ENCODE measurements at places on chromosomes 2 and 18.

- no peak for DNase-seq
Measured at GRCh38 chr2:10524851-10525572, 76.9 kb upstream of the ODC1 start.

GRCh38 chr18:7329016-7329415 is 98.1 kb downstream of the LRRC30 start:
- DNase-seq, result no peak

DNA sequence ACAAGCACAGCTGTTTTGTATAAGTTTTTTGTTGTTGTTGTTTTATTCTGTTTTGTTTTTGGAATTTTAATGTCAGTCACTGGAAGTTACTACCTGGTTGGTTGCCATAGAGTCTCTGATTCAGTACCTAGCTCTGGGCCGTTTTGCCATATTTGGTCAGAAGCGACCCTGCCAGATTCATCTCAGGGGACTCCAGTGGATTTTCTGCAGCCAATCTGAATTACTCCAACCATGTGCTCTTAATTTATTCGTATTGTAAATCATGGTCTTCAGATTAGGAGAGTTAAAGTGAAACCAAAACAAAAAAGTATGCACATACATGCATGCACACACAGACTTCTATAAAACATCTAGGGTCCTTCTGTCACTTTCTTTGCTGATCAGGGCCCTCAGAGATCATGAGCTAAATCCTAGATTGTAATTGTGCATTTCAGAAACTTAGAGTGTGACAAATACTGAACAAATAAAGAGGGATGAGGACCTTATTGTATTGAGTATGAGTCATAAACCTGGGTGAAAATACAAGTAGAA is 317.4 kb upstream of the UBE2E3 start:
- no peak for DNase-seq

DNA sequence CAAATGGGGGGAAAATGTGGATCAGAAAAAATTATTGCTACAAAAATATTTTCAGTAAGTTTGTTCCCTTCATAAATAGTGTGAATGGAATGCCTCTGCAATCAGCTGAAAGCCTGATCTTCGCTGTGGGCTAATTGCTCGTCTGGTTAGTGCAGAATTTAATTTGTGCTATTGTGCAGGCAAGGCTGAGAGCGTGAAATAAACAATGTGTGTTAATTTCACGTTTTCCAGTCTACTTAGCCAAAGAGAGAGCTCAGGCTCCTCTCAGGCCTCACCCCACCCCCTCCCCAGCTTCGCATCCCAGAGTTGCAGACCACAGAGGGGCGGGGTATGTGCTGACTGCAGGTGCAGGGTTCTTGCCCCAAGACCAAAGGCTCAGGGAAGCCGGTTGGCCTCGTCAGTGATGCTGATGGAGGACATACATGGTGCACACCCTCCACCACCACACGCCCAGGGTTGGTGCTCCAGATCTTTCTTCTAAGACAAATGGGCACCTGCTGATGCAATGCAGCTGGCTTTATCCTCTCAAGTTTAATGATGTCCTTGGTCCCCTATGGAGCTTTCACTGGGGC is 302.6 kb upstream of the SLC14A2 start:
- no peak for DNase-seq

DNA sequence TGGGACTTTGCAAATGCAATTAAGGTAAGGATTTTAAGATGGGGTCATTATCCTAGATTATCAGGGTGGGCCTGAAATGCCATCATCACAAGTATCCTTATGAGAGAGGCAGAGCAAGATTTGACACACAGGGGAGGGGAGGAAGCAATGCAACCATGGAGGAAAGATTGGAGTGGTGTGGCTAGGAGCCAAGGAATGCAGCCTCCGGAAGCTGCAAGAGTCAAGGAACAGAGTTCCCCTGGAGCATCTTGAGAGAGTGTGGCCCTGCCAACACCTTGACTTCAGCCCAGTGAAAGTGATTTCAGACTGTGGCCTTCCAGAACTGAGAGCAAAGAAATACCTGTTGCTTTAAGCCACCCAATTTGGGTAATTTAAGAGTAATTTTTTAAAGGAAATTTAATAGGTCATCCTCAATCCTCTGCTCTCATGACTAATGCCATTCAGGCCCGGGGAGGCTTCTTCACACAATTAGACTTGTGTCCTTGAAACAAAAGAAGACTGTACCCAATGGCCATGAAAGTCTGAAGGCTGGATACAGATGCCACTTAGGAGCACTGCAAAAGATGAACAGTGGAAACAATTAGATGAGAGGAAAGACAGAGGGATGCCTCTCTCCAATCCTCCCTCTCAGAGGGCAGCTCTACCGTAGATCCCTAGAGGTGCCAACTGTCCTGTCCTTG is 250.3 kb upstream of the ID2 start:
- no peak for DNase-seq

DNA sequence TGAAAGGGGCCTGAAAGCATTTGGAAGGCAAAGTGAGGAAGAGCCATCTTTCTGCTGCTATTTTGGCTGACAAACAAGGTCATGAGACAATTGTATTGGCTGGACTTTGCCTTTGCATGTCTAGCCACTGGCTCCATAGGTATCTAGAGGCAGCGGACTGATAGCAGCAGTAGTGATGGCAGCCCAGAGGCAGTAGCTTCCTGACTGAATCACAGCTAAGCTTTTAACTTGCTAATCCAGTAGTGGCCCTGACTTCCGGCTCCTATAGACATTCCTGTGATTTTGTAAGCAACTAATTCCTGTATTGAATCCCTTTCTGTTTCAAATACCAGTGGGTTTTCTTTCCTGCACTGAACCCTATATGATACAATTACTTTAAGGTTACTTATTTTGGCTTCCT is 69.8 kb upstream of the PDE1A start:
- DNase-seq, result no peak

GRCh38 chr2:37711831-37712230 is 40.4 kb upstream of the CDC42EP3 start:
- DNase-seq, result no peak

DNA sequence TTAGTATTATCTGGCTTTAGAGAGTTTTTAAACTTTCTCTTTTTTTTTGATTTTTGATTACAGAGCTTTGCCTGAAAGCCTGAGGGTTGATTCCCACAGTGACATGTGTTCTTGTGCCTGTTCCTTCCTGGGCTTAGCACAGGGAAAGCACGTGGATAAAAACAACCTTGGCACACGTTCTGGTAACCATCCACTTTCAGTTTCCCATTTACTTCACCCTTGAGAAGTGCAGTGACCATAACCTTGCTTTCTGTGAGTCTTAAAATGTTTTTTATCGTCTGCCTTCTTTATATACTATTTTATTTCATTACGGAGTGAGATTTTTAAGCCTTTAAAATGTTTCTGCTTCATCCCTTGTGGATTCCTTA is 11.5 kb downstream of the CD226 start:
- DNase-seq, result no peak

DNA sequence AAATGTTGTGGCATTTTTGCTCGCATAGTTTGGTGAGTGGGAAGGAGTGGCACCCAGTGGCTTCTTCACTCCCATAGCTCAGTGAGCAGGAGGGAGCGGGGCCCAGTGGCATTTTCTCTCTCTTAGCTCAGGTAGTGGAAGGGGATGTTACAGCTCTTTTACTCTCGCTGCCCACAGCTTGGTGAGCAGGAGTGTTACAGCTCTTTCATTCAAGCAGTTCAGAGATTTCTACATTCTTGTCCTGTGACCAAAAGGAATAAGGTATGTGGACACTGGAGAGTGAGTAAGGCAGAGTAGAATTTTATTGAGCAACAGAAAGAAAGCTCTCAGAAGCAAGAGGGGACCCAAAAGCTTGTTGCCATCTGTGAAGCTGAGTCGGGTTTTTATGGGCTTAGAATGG is 192.4 kb downstream of the SPAG16 start:
- no peak for DNase-seq

DNA sequence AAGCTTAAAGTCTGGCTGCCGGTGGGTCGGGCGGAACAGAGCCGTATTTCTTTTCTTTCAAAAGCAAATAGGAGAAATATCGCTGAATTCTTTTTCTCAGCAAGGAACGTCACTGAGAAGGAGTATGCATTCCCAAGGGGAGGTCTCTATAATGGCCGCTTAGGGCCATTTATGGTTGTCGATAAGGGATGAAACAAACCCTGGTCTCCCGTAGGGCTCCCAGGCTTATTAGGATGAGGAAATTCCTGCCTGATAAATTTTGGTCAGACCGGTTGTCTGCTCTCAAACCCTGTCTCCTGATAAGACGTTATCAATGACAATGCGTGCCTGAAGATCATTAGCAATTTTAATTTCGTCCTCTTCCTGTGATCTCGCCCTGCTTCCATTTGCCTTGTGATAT is 227.7 kb upstream of the ZEB2 start:
- DNase-seq, result no peak

DNA sequence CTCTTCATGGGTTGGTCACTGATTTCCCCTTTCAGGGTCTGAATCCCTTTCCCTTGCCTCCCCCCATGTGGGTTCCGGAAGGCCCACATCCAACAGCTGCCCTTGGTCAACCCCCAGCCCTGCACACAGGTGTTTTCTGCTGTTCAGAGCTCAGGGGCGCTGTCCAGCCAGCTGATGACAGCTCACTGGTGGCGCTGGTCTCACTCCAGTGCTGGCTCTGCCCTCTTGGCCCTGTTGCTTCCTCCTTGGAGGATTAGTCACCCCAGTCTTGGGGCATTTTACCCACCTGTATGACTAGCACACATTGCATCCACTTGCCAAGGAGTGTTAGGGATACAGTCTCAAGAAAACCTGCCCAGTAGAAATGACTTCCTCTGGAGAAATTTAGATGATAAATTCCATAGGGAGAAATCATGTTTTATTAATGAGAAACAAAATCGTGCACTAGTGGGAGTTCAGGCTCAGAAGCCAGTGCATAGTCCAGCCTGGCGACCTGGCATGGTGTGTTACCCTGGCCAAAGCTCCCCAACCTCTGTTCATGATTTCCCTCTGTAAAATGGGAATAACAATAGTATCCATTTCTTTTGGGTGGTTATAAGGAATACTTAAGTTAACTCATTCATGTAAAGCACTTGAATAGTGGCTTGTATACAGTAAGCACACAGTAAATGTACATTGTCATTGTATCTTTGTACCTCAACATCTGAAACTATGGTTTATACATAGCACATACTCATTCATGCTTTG is 21.6 kb downstream of the CRIM1 start:
- no peak for DNase-seq

DNA sequence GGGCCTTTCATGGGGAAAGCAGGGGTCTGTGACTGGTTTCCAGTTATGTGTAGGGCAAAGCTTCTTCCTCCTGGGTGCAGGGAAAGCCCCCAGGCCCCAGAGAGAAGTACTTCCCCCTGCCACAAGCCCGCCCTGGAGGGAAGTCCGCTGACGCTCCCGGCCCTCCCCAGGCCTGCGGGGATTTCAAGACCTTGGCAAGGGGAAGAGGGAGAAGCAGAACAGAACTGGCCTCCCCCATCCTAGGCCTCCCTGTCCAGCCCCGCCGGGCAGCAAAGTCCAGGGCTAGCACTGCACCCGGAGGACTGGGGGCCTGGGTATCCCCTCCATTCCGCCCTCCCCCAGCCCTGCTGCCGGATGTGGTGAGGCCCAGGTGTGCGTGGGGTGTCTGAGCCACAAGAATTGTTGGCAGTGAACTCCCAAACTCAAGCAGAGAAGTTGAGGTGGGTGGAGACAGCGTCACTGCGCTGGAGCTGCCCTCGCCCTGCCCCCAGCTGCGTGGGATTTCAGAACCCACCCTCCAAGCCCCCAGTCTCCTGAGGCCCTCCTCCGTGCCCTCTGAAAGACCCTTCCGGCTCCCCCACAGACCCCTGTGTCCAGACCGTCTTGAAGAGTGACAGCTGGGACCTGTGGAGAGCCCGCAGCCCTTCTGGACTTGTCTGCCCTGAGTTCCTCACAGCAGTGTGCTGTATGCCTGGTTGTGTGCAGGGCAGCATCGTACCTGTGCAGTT is 1.1 kb upstream of the DUSP2 start:
- DNase-seq, result peak; percentile 91

- DNase-seq, result peak; percentile 78
Measured at GRCh38 chr2:174577967-174578589, 19.5 kb downstream of the WIPF1 start.

DNA sequence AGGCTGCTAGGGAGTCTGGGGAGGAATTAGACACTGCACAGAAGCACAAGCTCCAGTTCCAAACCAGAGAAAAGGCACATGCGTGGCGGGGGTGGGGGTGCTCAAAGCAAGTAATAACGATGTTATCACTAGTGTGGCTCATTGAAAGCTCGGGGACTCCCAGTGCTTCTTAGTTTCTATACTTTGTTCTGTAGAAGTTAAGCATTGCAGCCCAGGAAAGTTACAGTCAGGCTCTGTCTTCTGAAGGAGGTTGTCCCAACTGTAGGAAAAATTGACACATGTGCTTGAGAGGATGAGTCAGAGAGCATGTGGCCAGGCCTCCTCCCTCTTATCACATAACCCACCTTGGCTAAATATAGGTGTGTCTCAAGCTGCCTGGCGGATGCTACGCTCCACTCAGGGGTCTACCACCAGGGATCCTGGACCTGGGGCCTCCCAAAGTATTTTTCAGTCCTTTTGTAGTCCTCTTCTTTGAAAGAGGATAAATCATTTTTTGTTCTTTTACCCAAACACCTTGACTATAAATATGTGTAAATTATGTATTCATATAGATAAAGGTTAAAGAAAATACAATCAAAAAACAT is 3.8 kb downstream of the GALNT5 start:
- DNase-seq, result no peak

GRCh38 chr2:147689220-147689909 is 155.5 kb upstream of the ACVR2A start:
- peak; percentile 3 for DNase-seq

GRCh38 chr2:241002275-241003046 is 4.0 kb downstream of the SNED1 start:
- DNase-seq, result no peak

- no peak for DNase-seq
Measured at GRCh38 chr2:9401646-9402371, 21.5 kb downstream of the ITGB1BP1 start.

GRCh38 chr18:25704494-25704893 is 352.5 kb upstream of the ZNF521 start:
- no peak for DNase-seq

DNA sequence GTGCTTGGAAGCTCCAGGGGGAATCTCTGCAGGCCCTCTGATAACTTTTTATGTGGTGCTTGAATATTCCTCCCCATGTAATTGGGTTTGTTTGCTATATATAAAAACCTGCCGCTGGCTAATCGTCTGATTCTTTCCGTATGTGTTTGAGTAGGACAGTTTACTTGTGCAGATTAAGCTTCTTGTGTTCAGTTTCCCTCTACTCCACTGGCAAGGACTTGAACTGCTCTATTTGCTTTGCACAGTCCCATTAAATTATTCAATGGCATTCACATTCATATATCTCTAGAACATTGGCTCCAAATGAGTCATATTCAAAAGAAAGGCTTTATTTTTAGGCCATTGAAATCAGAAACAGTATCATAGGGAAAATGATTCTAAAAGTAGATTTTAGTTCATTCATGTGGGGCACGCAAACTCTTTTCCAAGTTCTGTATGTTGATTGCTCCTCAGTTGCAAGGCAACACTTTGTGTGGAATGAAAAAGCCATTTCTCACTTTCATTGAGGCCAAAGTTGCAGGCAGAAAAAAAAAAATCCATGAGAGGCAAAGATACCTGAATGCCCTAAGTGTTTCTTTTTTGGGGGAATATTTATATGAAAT is 1682.3 kb upstream of the PIK3C3 start:
- no peak for DNase-seq
